Trophoblast cell (in vitro differentiated cells and primary cell): ENCODE measurements at places on chromosomes 6 and 20.

DNA sequence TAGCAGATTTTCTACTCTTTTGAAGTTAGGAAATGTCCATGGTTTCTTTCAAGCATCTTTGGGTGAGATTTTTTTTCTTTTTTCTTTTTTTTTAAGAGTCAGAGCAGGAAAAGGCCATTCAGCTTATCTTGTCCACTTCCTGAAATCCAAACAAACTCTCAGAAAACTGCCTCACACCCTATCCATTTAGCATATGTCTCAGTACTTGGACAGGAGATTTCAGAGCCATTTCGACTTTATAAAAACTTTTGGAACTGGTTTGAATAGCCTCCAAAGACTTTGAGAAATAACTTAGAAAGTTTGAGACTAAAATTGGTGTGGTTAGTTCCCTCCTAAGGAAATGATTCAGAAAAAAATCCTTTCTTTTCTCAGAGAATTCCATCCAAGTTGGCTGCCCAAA is 125.1 kb downstream of the MYLK4 start:
- DNase-seq, result no peak

- DNase-seq, result no peak
Observed at GRCh38 chr6:98864497-98864896, 30.1 kb downstream of the POU3F2 start.

DNA sequence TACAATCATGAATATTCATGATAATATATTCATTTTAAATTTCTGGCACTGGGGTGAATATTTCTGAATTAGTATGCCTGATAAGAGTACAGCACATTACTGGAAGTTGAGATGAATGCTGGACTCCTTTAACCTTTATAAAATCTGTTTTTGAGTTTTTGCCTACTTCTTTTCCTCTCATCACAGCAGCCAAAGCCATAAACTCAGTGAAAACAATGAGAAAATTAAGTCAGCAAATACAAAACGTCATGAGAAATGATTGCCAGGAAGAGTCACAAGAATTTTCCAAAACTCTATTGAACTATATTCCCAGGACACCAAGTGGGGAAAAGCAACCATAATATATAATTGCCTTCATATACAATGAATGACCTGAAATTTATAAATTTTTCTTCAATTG is 837.6 kb downstream of the TBC1D32 start:
- no peak for DNase-seq

DNA sequence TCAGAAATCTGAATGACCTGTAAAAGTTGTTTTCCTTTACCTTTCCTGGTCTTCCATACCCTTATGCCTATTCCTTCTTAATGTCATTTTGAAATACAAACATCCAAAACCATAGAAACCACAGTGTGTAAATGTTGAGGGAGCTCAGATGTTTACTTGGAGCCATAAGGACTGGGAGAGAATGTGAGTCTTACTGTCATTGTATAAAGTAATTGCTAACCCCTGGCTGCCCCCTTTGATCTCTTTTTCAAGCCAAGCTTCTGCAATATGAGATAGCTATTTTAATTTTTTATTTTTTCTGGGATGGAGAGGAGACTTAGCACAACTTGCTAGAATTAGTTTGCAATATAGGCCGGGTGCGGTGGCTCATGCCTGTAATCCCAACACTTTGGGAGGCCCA is 124.4 kb upstream of the AKIRIN2 start:
- DNase-seq, result no peak

DNA sequence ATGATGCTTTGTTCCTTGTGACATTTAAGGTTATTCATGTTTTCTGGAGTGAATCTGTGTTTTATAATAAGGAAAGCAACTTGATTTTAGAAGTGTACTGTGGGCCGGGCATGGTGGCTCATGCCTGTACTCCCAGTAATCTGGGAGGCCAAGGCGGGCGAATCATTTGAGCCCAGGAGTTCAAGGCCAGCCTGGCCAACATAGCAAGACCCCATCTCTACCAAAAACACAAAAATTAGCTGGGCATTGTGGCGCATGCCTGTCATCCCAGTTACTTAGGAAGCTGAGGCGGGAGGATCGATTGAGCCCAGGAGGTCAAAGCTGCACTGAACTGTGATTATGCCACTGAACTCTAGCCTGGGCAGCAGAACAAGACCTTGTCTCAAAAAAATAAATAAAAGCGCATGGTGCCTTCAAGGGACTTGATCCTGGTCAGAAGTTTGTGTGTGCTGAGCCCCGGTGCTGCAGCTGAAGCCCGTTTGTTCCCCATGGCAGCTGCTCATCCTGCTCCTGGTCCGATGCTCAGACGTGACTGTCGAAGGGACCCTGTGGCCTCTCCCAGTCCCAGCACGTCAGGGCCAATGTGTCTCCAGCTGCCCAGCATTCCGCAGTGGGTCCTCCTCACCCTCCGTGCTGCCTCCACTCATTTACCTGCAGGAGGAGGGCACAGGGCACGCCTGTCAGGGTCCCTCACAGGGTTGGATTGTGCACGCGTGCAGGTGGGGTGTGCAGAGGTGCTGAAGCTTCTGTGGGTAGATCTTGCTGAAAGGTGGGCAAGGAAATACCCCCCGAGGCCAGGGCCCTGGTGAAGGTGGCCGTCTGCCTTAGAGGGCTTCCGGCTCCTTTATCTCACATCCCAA is 18.3 kb downstream of the ENTPD6 start:
- no peak for DNase-seq

DNA sequence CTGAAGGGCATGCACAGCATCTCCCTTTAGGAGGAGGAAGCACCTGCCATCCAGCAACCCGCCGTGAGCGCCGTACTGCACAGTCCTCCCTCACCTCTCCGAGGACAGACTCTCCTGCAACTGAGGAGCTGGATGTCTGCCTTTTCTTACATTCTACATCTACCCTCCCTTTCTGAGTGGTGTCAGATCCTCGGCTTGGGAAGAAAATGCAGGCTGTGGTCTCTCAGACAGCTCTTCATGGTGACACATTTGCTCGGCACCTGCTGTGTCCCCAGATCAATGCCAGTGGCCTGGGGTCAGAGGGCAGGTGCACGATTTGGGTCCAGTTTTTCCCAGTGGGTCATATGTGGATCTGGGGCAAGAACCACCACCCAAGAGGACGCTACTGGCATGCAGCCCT is 40.1 kb upstream of the BHLHE23 start:
- no peak for DNase-seq

GRCh38 chr6:40112350-40112749 is 178.1 kb upstream of the MOCS1 start:
- peak; percentile 90 for DNase-seq

DNA sequence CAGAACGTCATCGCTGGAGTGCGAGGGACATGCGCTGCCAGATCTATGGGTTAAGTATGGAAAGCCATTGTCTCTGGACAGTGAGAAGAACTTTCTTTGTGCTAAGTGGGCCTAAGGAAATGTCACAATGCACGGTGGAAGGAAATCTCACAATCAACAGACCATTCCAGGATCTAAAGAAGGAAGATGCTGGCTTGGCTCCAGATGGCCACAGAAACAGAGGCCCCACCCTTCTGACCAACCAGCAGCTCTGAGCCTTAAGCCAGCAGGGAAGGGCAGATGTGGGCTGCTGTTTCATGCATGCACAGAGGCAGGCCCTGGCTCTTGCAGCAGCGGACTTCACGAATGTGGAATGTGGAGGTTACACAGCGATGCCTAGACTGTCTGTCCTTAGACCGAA is 156.3 kb downstream of the SOBP start:
- peak; percentile 97 for DNase-seq

DNA sequence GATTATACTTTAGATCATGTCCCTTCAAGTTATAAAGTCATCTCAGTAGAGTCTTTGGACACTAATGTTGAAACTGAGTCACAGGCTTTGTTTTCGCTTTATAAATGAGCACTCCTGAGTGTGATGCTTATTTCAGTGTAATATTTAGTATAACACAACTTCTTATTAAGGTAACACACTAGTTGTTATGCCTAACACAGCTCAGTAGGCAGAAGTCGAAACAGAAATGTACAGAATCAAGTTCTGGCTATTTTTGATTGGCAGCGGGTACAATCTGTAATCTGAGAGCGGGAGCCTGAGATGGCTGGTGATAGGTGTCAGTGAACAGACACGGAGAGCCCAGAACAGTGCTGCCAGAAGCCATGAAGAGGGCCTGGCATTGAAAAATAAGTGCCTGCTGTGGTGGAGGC is 11.4 kb downstream of the HECA start:
- DNase-seq, result no peak

DNA sequence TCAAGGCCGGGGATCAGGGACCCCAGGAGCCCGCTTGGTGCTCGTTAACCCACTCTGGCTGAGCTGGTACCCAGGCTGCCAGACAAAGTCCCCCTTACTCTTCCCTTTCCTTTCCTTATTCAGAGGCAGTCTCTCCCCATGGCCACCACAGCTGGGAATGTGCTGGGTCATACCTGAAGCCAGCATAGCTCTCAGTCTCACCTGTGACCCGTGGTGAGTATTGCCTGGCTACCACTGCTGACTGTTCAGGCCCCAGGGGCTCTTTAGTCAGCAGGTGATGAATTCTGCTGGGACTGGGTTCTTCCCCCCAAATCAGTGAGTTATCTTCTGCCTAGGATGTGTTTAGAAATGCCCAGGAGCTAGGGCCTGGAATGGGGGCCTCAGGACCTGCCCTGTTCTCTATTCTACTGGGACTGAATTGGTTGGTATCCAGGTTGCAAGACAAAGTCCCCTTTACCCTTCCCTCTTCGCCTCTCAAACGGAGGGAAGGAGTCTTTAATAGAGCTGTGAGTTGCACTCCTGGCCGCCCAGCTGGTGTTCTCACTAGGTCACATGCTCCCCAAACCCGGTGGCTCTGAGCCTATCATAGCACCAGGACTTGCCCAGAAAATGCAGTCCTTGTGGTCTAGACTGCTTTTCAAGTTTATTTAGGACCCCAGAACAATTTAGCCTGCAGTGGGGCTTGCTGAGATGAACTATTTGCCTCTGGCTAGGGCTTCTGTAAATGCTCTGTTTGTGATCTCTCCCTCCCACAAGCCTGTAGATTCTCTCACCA is 64.6 kb downstream of the MYO6 start:
- peak; percentile 91 for DNase-seq

- no peak for DNase-seq
Observed at GRCh38 chr6:117637770-117638169, 35.5 kb upstream of the GOPC start.

- DNase-seq, result no peak
Observed at GRCh38 chr6:146850981-146851380, 252.2 kb downstream of the ADGB start.

- no peak for DNase-seq
Observed at GRCh38 chr20:64056889-64057627, 5.9 kb upstream of the TCEA2 start.

GRCh38 chr6:166413491-166413951 is 30.8 kb upstream of the MPC1 start:
- DNase-seq, result no peak

GRCh38 chr20:8512003-8512402 is 379.9 kb downstream of the PLCB1 start:
- DNase-seq, result no peak

- DNase-seq, result peak; percentile 26
Observed at GRCh38 chr20:10488534-10488933, 53.4 kb downstream of the SLX4IP start.

- peak; percentile 32 for DNase-seq
Observed at GRCh38 chr6:1606780-1607515, 2.8 kb upstream of the FOXC1 start.
